Calu3 (cell line): ENCODE measurements at places on chromosomes 5 and 9. TPM values are rescaled to one million over a fixed set of nuclear protein-coding genes. Genes with fewer than 3 reads are reported as not detected.

DNA sequence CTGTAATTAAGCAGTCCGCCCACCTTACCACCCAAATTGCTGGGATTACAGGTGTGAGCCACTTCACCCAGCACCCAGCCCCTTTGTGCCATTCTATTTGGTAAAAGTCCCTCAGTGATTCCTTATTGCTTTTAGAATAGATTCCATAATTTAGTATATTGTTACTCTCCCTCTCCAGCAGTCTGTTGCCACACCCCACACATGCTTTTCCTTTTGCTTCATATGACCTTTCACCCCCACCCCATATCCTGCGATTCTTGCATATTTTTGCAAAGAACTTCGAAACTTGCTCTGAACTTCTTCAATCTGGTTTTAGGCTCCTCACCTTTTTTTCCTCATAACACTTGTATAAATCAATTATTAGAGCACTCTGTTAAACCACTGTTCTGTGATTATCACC is 100.2 kb downstream of the MTREX start:
- no peak for DNase-seq

DNA sequence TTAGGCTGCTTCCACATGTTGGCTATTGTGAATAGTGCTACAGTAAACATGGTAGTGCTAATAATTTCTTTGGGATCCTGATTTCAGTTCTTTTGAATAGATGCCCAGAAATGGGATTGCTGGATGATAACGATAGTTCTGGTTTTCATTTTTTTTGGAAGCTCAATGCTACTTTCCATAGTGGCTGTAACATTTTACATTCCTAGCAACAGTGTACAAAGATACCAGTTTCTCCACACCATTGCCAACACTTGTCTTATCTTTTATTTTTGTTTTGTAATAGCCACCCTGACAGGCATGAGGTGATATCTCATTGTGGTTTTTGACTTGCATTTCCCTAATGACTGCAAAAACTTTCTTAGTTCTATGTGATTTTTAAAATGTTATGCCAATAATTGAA is 68.8 kb upstream of the LRRC70 start:
- no peak for DNase-seq

DNA sequence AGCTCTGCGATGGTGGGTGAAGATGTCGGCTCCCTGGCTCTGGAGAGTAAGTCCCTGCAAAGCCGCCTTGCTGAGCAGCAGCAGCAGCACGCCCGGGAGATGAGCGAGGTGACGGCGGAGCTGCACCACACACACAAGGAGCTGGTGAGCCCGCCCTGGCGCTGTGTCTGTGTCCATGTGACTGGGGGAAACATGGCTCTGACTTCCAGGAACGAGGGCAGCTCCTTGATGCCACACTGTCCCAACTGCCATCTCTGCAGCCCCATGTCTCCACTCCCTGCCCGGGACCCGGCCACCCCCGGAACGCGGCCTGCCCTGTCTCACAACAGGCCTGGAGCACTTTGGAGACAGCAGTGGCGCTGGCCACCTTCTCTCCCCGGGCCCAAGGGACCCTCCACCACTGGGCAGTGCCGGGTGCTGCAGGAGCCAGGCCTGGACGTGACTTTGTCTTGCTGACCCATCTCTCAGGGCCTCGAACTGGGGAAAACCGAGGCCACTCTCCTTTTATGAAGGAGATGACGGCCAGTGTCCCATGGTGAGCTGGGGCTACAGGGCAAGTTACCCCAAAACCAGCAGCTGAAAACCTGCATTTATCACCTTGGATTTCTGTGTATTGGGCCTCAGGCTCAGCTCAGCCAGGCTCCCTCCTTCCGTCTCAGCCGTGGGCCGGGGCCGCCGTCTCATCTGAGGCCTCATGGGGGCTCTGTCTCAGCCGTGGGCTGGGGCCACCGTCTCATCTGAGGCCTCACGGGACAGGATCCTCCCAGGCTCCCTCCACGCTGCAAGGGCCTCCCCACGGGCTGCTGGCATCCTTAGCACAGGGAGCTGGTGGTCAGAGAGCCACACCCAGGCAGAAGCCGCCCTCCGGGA is 28.6 kb downstream of the CEP72 start:
- DNase-seq = no peak

DNA sequence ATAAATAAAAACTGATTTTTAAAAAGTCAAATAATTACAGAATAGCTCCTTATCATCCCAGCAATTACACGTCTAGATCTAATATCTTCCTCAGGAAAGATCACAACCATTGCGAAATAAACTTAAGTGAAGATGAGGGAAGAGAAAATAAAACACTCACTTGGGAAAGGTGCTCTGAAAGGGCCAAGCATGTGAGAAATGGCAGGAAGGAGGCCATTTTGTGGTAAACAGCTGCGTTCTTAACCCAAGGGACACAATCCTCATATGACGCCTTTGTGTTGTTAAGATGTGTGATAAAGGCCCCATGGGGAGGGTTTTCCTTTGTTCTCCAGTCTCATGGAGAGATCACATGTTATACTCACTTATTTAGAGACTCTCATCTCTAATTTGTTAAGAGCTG is 32.5 kb downstream of the JAKMIP2 start:
- no peak for DNase-seq

The GABRA6 gene
- not detected in 2 replicates for total RNA-seq

The GDA gene
- total RNA-seq = 21.0 and 24.3 TPM in 2 replicates
